ENCODE measurements at places on chromosomes 3 and 15.

GRCh38 chr15:66043264-66043663 lies 174.0 kb downstream of the RAB11A start:
- no peak for DNase-seq

- peak; percentile 28 for DNase-seq
Measured at GRCh38 chr3:77222701-77223100, 182.8 kb downstream of the ROBO2 start.

- no peak for DNase-seq
Measured at GRCh38 chr3:184821034-184821433, 9.1 kb downstream of the VPS8 start.

- no peak for DNase-seq
Measured at GRCh38 chr3:70011582-70011981, 12.0 kb downstream of the SAMMSON start.

DNA sequence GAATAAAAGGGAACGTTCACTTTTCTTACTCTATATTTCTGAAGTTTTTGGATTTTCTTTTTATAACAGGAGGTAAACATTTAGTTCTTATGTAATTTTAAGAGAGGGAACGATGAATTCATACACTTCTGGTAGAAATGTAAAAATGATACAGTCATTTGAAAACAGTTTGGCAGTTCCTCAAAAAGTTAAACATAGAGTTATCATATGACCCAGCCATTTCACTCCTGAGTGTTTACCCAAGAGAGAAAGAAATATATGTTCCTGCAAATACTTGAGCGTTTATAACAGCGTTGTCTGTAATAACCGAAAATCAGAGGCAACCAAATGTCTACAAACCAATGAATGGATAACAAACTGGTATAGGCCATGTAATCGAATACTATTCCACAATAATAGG lies 20.8 kb upstream of the CCR9 start:
- no peak for DNase-seq

DNA sequence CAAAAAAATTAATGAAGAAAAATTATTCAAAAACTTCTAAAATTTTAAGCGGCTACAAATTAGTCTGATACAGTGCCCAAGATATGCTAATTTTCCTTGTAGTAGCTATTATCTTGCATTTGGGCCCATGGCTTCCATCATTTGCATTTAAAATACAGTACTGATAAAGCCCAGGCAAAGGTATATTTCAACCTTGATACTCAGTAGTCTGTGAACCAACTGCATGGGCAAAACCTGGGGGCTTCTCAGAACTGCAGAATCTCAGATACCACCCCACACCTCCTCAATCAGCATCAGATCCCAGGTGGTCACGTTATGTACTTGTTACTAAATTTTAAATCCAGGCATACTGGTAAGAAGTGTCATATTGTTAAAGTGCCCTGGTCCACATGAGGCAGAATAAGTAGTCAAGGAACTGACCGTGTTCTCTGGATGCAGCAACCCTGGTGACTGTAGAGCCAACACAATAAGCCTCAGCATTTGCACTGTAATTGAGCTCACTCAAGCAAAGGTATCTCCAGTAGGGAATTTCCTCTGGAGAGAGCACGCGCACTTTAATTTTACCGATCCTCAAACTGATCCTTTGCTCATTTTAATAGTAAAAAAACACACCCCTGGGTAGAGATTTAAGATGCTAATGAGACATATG lies 31.9 kb downstream of the ZNF385D start:
- no peak for DNase-seq

DNA sequence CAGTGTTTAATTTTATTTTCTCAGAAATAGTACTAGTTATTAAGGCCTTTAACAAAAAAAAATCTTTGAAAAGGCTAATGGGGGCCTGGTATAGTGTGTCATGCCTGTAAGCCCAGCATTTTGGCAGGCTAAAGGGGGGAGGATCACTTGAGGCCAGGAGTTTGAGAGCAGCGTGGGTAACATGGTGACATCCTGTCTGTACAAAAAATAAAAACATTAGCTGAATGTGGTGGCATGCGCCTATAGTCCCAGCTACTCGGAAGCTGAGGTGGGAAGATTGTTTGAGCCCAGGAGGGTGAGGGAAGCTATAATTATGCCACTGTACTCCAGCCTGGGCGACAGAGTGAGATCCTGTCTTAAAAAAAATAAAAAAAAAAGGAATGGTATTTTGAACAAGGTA lies 61.9 kb downstream of the TRAK1 start:
- DNase-seq, result no peak

DNA sequence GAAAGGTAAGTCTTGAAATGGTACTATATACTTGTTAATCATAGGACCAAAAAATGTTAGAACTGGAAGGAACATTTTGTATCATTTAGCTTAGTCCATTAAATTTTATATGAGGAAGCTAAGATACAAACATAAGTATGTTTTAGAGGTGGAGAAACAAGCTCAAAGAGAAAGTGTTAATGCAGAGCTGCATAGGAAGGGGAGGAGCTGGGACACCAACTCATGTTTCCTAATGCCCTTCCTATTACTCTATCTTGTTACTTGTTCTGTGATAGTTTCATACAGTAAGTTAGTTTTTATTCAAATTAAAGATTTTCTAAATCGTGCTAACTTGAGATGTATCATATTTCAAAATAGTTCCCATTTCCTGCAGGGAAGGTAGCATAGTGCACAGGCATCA lies 7.4 kb downstream of the SLC35A5 start:
- DNase-seq, result no peak

GRCh38 chr3:134846911-134847317 lies 51.9 kb downstream of the EPHB1 start:
- no peak for DNase-seq

DNA sequence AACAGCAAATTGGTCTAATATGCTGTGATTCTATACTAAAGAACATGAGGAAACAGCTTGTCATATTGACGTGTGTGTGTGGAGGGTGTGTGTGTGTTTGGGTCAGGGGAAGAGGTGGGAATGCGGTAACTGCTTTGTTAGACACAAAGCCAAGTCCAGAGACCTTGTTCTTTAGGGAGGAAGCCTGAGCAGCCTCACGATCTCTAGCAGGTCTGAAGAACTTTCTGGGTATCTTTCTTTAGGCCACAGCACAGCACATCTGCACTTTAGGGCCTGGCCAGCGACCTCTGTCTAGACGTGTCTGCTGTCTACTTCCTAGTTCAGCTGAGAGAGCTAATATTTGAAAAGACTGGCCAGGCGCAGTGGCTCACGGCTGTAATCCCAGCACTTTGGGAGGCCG lies 220.0 kb upstream of the TPRG1 start:
- DNase-seq, result no peak

- peak; percentile 83 for DNase-seq
Measured at GRCh38 chr3:123884203-123884831, at the start of gene MYLK. MYLK (minus strand) TSS chr3:123884332; CDS start chr3:123793841, 90,491 bp downstream.

- DNase-seq, result no peak
Measured at GRCh38 chr3:13497386-13497785, 17.3 kb downstream of the HDAC11 start.

- no peak for DNase-seq
Measured at GRCh38 chr3:50274371-50275104, 4.3 kb upstream of the LSMEM2 start.

- peak; percentile 22 for DNase-seq
Measured at GRCh38 chr15:83653639-83654378, at the start of gene ADAMTSL3. ADAMTSL3 (plus strand) TSS chr15:83654123; CDS start chr15:83655762, 1,639 bp downstream.

DNA sequence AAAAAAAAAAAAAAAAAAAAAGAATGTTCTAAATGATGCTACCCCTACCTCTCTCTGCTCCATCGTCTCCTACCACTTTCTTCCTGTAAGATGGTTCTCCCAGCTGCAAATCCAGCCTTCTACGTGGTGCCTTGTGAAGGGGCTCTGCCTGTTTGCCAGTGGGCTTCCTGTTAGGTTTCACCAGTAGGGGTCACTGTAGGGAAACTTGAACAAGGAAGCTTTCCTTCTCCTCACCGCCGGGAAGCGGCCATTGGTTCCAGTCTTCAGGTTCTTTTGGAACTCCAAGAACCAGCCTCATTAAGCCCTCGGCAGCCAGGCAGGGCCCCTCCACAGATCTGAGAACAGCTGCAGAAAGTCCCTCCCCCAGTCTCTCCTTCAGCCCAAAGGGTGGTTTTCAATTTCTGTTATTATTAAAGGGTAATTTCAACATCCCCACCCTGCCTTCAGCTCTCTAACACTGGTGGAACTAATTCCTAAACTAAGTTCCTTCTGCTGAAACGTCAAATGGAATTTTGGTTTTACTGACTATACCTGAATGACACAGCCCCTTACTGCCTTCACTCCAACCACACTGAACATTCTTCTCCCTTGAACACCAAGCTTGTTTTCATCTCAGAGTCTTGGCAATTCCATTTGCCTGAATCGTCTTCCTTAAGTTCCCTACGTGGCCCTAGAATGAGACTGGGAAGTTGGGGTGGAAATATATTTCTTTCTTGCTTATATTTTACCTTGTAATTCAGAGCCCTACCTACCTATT lies 13.5 kb downstream of the MCCC1 start:
- DNase-seq, result no peak

GRCh38 chr3:123683505-123684154 lies 98.8 kb upstream of the HACD2 start:
- DNase-seq, result no peak

GRCh38 chr3:153577059-153577736 lies 415.2 kb downstream of the RAP2B start:
- DNase-seq, result no peak

GRCh38 chr3:51024121-51024520 lies 349.4 kb downstream of the DOCK3 start:
- no peak for DNase-seq

GRCh38 chr15:71201477-71201876 lies 86.2 kb downstream of the THSD4 start:
- peak; percentile 99 for DNase-seq

- DNase-seq, result no peak
Measured at GRCh38 chr15:99224372-99225214, 24.8 kb downstream of the TTC23 start.
